ENCODE measurements at places on chromosomes 16 and 17.

- no peak for DNase-seq
Observed at GRCh38 chr16:50096791-50097190, 31.0 kb downstream of the HEATR3 start.

DNA sequence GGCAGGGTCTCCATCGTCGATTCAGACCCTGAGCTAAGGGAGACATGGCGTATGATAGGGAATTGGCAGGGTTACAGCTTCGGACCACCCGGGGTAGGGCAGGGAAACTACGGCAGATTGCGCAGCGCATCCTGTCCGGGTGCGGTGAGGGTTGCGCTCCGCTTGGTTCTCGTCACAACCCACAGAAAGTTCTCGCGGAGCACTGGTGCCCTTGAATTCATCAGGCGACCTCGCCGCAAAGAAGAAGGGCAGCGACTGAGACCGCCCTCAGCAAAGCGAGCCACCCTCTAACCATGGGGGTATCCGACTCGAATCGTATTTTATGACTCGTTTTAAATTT lies 1.2 kb downstream of the HS3ST3B1 start:
- DNase-seq = peak; percentile 68

- peak; percentile 82 for DNase-seq
Observed at GRCh38 chr17:3754458-3755334, 31.0 kb downstream of the HASPIN start.

DNA sequence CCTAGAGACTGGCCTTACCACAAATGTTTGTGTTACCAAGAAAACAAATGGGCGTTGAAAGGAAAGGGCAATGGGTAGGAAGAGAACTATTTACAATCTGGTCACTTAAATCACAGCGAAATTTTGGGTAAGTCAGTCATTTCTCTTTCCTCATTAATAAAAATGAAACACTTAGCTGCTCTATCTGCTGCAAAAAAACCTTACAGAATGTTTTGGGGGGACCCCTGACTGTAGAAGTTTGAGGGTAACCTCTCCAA lies 742 bp upstream of the NUTF2 start:
- no peak for DNase-seq

GRCh38 chr17:13827118-13827517 lies 225.4 kb upstream of the HS3ST3A1 start:
- DNase-seq = no peak

DNA sequence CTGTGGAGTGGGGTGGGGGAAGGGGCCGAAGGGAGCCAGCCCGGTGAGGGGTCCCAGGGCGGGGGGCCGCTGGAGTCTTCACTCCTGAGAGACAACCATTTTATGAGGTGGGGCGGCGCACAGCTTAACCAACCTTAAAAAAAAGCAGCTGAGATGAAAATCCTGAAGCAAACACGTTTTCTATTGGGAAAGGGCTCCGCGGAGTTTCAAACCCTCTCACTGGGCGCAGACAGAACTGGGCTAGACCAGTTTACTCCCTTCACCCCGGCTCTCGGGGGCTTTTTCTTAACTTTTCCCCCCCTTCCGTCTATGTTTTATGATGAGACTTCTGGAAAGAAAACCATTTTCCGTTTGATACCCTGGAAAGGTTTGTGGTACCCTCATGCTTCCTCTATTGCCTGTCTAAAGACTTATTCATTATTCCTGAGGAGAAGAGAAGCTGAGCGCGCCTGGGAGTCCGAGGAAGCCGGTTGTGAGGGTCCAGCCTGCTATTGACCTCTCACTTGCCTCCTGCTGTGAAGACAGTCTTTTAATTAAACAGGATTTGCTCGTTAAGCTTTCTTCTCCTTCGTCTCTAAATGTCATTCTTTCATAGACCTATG lies 482 bp upstream of the SSH2 start:
- no peak for DNase-seq

- DNase-seq = no peak
Observed at GRCh38 chr17:45942284-45942683, 47.9 kb downstream of the MAPT start.

DNA sequence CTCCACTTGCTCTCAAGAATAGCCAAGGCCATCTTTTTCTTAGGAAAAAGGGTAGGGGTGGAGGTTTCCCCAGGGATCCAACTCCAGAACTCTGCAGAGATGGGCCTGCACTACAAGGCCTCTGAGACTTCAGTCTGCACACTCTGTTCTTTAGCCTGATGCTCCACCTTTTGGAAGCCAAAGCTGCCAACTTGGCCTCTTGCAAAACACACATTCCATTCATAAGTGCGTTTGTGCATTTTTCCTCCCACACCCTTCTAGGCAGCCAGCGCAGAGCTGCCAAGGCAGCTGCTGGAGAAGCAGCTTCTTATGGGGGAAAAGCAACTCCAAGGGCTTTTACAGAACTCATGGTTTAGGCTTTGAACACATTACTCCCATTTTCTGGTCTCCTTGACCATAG lies 45.3 kb downstream of the REXO5 start:
- no peak for DNase-seq
